ENCODE measurements at places on chromosomes 5 and 9.

DNA sequence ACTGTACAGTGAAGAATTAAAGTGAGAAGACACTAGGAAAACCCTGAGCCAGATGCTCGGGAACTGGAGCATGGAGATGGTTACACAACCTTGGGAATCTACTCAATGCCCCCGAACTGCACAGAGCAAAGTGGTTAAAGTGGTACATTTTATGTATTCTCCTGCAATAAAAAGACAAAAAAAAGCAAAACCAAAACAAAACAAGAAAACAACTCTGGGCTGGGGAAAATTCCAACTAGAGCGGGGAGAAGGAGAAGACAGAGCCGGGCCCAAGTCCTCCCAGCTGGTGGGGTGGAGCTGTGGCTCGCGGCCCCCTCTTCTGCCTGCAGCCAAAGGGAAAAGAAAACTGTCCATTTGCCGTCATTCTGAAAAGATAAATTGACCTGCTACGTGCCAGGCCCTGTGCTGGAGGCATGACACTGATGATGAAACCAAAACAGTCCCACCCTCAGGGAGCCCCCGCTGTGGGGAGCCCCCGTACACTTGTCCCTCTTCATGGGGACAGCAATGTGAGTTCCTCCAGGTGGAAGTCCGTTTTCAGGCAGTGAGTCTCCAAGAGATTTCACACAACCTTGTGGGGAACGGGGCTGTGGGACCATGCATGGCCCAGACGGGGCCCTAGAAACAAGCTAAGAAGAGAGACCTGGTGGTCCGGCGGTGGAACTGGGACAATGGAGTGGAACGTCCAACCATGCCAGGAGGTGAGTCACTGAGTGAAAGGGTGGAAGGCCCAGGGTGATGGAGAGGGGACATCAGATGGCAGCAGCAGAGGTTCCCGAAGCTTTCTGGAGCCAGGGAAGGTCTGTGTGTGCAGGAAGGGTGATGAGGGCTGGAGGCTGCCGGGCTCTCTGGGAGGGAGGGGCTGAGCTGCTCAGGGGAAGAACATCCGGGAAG lies 114.8 kb upstream of the COL5A1 start:
- no peak for DNase-seq

- no peak for DNase-seq
Measured at GRCh38 chr5:66408576-66408975, 187.6 kb upstream of the MAST4 start.

DNA sequence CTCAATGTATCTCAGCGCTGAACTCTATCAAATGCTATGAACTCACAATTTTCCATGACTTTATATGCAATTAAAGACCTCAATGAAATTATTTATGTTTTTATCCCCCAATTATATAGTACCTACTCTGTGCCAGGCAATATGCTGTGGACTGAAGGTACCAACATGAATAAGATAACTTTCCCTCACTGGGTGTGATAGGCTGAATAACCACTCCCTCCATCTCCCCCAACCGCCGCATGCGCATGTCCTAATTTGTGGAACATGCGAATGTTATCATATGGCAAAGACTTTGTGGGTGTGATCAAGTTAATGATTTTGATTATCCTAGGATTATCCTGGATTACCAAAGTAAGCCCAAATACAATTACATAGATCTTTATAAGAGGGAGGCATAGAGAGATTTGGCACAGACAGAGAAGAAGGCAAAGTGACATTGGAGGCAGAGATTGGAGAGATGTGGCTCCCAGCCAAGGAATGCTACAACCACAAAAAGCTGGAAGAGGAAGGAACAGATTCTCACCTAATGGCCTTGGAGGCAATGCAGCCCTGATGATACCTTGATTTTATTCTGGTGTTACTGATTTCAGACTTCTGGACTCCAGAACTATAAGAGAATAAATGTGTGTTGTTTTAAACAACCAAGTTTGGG lies 149.1 kb upstream of the VCAN start:
- no peak for DNase-seq

GRCh38 chr5:142110046-142110531 lies 1.5 kb downstream of the NDFIP1 start:
- no peak for DNase-seq

DNA sequence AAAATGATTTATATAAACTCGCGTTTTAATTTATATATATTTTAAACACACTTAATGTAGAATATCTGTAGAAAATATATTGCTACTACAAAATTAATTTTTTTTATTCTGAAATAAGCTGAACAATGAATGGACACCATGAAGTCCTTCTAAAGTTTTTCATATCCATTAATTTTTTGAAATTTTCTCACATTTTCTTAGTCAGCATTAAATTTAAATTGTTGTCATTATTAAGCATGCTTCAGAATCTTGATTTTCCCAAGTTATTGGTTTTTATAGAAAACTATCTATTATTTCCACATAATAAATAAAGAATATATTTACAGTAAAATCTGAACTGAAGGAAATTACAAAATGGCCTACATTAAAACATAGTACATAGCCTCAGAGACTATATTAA lies 1314.9 kb upstream of the CDH6 start:
- no peak for DNase-seq

DNA sequence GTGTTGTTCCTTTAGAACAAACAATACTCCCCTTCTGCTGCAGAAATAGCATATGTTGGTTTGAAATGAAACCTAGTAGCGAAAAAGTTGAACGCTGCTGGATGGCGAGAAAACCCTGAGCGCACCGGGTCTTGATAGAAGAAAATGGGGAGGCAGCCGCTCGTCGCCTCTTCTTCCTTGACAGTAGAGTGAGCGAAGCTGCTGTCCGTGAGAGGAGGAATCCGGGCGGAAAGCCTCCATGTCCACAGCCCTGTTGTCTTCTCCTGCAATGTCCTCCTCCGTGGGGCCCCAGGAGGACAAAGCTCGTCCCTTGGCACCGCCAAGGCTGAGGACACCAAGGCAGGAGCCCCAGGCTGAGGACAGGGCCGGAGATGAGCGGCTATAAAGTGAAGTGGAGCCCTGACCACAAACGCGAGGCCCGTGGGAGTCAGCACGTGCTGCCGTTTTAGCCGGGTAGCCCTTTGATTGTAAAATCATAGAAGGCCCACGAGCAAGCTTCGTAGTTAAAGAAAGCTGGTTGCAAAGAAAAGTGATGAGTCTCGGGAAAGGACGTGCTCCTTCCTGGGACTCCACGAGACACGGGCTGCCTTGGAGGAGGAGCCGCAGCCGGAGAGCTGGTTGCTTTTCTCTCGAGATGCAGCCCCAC lies 35.6 kb downstream of the MRPL36 start:
- no peak for DNase-seq

All from NCI-H1092 treated with DMSO at 0.1 percent for 48 hours (cell line).